MV-4-11 (cell line): ENCODE measurements at places on chromosomes 7 and 10.

DNA sequence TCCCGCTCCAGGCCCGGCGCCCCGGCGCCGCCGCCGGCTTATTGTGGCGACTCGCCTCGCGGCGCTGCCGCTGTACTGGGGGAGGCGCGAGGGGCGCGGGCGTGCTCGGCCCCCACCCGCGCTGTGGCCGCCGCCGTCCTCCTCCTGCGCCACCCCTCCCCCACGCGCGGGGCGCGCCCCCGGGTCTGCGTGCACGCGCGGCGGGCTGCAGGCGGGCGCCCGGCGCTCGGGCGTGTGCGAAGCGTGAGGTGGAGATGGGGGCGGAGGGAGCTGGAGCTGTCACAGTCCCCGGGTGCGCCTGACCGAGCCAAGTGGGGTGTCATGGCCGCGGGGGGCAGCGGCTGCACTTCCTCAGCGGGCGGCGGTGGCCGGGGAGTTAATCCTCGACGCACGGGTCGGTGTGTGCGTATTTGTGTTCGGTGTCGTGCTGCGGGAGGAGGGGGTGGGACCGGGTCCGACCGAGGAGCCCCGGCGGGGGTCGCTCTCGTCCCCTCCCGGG is 672 bp downstream of the LCOR start:
- DNase-seq: peak; percentile 46

- no peak for DNase-seq
Measured at GRCh38 chr10:96831200-96831866, 765 bp upstream of the LCOR start.

DNA sequence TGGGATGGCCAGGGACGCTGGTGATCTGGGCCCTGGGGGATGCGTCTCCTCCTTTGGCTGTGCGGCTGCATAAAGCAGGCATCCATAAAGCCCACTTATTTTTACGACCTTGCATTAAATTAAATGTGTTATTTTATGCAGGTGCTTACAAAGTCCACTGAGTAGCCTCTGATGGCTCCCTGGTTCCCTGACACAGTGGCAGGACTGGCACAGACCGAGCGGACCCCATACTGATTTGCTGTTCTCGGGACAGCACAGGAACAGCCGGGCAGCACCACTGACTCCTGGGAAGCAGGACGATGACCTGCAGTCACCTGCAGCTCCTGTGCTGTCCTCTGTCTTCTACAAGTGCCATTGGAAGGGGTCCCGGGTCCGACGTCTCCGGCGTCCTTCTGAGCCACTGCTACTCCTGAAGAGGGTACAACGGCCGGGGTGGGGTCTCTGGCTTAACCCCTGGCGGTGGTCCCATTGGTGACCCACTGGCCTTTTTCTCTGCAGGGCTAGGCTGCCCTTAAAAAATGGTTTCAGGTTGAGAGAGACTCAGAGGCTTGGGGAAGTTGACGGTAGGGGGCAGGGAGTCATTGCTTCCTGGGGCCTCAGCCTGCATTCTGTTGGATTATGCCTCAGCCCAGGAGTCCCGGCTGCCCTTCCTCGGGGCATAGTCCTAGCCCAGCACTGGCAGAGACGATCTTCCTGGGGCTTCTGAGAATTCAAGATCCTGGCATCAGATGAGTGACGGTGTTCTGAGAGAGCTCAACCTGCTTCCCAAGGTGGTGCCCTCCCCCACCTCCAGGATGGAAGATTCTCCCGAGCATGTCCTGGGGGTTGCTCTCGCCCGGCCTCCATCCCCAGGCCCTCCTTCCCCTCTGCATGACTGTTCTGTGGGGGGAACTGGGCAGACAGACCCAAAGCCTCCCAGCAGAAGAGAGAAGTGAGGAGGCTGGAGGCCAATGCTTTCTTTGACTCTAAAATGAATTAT is 330.1 kb downstream of the ADARB2 start:
- DNase-seq: no peak

- DNase-seq: no peak
Measured at GRCh38 chr10:71406878-71407277, 10.2 kb downstream of the CDH23 start.

DNA sequence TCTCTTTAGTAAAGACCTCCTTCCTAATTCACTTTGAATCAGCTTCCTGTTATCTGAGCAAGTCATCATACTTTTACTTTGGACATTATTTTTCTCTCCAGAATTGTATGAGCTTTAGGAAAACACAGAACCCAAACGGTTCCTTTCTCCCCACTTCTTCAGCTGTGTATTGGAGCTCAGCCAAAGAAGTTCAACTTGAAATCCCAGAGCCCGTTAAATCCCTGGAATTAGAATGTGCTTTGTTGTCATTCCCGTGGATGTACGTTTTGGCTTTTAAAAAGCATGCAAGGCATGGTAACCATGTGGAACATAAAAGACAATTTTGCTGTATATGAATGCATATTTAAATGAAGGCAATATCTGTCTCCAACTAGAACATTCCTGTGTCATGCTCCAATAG is 46.6 kb downstream of the AGMO start:
- DNase-seq: no peak

GRCh38 chr10:72924351-72924750 is 30.3 kb downstream of the PLA2G12B start:
- no peak for DNase-seq

- no peak for DNase-seq
Measured at GRCh38 chr7:50743016-50743415, 39.7 kb downstream of the GRB10 start.

DNA sequence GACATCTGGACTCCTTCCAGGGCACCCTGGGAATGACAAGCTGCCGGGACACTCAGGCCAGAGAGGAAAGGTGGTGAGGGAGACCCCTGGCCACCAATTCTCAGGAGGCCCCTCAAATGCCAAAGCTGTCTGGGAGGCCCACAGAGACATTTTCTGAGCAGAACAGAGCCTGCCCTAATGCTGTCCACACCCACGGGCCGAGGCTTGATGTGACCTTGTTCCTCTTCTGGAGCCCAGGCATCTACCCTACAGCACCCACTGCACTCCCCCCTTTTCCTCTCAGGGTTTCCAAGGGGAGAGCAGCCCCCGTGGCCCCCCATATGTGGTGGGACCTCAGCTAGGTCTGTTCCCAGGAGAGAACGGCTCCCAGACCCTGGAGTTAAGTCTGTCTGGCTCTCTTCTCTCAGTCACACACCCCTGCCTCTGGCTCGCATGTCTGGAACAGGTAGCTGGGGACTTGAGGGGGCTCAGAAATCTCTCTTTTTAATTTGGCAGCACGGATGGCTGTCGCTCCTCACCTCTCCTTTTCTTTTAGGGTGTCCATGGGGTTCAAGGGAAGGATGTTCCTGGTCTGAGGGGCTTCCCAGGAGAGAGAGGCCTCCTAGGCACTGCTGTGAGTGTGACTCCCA is 16.8 kb upstream of the VOPP1 start:
- no peak for DNase-seq

GRCh38 chr7:94178230-94178629 is 174.1 kb upstream of the BET1 start:
- peak; percentile 52 for DNase-seq

- no peak for DNase-seq
Measured at GRCh38 chr10:22252801-22253579, 35.2 kb upstream of the EBLN1 start.

DNA sequence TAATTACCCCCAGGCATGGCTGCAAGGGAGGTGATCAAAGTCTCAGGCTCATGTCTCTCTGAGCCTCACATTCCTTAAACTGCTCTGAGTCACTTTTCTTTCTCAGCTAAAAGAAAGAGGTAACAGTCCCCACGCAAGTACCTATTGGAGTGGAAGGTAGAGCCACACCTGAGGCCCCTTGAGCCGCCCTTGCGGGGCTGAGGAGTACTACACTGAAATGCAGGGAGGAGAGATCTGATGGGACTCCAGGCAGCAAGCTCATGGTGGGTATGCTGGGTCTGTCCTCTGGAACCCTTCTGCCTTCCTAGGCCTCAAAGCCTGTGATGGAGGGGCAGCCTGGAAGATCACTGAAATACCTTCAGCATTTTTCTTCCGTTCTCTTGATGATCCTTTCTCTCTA is 960.0 kb downstream of the DNAJB9 start:
- no peak for DNase-seq

DNA sequence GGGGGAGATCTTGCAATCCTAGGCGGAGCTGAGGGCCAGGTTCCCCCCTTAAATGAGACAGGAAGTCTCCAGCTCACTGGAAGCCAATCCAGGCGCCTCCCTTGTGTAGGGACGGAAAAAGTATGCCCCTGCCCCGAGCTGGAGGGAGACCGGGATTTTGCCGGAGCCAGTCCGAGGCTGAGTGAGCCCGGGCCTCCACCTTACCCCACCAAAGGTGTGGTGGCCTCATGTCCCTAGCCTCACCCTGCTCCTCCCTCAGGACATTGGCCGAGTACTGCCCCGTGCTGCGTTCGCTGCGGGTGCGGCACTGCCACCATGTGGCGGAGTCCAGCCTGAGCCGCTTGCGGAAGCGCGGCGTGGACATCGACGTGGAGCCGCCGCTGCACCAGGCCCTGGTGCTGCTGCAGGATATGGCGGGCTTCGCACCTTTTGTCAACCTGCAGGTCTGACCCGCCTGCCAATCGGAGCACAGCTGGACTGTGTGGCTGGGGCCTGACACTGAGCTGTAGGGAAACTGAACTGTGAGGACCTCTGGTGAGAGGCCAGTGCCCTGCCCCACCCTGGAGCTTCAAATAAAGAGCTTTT is 2.0 kb downstream of the FBXL15 start:
- DNase-seq: peak; percentile 71

DNA sequence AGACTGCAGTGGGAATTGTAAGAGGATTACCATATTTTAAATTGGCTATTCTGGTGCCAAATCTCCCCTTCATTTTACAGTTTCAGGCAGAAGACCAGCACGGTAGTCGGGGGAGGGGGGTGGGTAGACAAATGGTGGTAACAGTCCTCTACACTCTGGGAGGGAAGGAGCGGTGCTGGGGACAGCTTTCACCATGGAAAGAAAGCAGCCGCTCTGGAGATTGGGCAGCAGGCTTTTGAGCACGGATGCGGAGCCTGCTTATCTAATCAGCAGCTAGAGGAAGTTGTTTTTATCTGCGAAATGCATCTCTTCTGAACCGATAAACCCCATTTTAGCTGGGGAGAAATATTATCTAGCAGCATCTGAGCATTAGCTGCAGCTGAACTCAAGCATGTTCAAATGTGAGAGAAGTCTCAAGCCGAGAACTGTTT is 28.7 kb downstream of the IKZF1 start:
- DNase-seq: no peak

- DNase-seq: no peak
Measured at GRCh38 chr7:78018641-78019446, 220.3 kb downstream of the PHTF2 start.

DNA sequence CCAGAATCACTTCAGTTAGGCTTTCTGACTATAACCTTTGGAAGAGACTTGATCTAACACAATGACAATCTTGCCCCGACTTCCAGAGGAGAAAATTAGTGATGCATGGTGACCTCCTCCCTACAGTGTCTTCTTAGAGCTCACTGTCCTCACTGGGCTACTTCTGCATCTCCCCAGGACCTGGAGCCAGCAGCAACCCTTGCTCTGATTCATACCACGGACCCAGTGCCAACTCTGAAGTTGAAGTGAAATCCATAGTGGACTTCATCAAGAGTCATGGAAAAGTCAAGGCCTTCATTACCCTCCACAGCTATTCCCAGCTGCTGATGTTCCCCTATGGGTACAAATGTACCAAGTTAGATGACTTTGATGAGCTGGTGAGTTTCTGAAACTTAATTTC is 12.6 kb downstream of the CPA2 start:
- no peak for DNase-seq

GRCh38 chr7:13155188-13155587 is 467.8 kb downstream of the ARL4A start:
- DNase-seq: no peak

- no peak for DNase-seq
Measured at GRCh38 chr7:152128741-152129461, 103.4 kb downstream of the GALNT11 start.

- DNase-seq: no peak
Measured at GRCh38 chr10:32234471-32234870, 112.5 kb downstream of the EPC1 start.

DNA sequence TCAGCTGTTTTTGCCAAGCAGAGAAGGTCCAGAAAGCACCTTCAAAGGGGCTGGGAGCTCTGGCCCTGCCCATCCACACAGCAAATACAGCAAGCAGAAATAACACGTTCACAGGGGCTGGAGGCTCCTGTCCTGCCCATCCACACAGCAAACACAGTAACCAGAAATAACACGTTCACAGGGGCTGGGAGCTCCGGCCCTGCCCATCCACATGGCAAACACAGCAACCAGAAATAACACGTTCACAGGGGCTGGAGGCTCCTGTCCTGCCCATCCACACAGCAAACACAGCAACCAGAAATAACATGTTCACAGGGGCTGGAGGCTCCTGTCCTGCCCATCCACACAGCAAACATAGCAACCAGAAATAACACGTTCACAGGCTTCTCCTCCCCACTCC is 558.1 kb downstream of the PTPRN2 start:
- no peak for DNase-seq
